Immature natural killer cell (primary cell): ENCODE measurements at places on chromosomes 12 and 14. TPM values are rescaled to one million over a fixed set of nuclear protein-coding genes. Genes with fewer than 3 reads are reported as not detected.
A peak's percentile ranks its signal among the peaks of the same experiment; 100 is the strongest.

Gene DPPA3
- not detected for polyA plus RNA-seq

GRCh38 chr14:88831284-88831683 is 6.8 kb downstream of the TTC8 start:
- H3K27me3 ChIP-seq, result no peaks in the 10 kb centered on the region
- no peaks in the 10 kb centered on the region for H3K36me3 ChIP-seq
- H3K27ac ChIP-seq, result no peak overlapping the region

DNA sequence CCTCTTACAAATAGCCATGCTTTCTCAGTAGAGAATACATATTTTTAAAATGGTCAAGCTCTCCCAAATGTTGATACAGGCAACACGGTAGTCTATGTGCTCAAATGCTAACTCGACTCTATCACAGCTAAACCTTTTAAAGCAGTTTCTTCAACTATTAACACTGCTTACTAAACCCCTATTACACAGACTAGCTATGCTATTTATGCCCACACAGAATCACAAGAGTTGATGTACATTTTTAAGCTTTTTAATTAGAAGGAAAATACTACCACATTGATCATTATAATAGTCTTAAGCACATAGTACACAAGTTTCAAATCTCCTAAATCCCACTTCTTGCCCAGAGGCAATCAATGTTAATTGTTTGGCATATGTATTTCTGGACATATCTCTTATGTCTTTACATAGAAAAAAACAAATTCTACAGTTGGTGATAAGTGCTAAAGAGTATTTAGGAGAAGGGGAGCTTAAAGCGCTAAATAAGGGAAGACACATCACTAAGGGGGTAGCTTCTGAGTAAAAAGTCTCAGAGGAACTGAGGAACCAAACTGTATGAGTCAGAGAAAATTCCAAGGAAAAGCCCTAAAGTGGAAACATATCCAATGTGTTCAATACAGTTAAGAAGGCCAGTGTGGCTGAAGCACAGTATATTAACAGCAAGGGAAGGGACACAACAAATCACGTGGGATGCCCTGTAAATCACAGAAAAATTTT is 13.7 kb downstream of the HNRNPC start:
- H3K36me3 ChIP-seq, result peaks cover 3% of the 10 kb centered on the region
- H3K4me3 ChIP-seq, result peak overlapping the region; percentile 66
- H3K27me3 ChIP-seq, result peaks cover 4% of the 10 kb centered on the region
- H3K27ac ChIP-seq, result peak overlapping the region; percentile 68
- peaks cover 89% of the 10 kb centered on the region for H3K4me1 ChIP-seq

Gene KCNA5
- polyA plus RNA-seq, result 1.1 TPM

- DNase-seq, result no peak
- no peaks in the 10 kb centered on the region for H3K4me1 ChIP-seq
- H3K27me3 ChIP-seq, result no peaks in the 10 kb centered on the region
- no peaks in the 10 kb centered on the region for H3K36me3 ChIP-seq
Observed at GRCh38 chr12:79083181-79083580, 218.6 kb downstream of the SYT1 start.

- DNase-seq, result no peak
- H3K4me3 ChIP-seq, result no peak overlapping the region
- H3K27ac ChIP-seq, result no peak overlapping the region
- peaks cover 4% of the 10 kb centered on the region for H3K4me1 ChIP-seq
Observed at GRCh38 chr14:103867523-103867953, 20.2 kb upstream of the PPP1R13B start.

Gene GLT8D2
- 0.28 TPM for polyA plus RNA-seq
